DND-41 (cell line): ENCODE measurements at places on chromosomes 16 and 17.

- no peak for DNase-seq
Measured at GRCh38 chr17:9247401-9247938, 226.2 kb downstream of the NTN1 start.

DNA sequence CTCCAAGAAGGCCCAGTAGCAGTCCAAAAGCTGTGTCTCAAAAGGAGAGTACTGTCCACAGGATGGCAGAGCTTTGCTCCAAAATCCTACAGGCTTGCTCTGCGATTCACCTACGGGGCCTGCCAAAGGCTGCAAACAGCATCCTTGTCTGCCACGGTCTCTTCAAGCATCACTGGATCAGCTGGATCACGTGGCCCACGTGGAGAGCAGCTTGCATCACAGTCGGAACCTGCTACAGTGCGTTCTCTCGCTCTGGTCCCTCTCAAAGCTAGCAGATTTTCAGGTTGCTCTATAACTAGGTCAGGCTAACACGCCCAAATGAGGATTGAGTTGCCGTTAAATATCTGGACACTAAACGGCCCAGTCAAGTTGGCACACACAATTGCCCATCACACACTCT lies 8.4 kb upstream of the TIMM22 start:
- DNase-seq, result no peak

- DNase-seq, result no peak
Measured at GRCh38 chr17:80125656-80126448, 21.1 kb downstream of the EIF4A3 start.

DNA sequence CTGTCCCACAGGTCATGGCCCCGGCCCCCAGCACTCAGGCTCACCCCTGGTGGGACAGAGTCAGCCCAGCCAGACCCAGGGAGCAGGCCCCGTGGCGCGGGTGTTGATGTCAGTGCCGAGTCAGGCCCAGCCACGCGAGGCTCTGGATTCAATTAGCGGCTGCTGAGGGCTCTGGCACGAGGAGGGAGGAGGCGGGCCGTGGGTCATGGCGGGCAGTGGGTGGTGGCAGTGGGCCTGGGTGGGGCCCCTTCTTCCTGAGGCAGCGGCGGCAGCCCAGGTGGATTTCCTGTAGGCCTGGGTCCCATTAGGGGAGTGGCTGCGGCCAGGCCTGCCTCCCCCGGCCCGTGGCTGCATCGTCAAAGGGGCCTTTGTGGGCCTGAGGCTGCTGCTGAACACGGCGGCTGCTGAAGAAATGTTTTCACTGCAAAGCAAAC lies 12.9 kb downstream of the VASN start:
- no peak for DNase-seq

- DNase-seq, result no peak
Measured at GRCh38 chr17:67624886-67625656, 92.7 kb upstream of the NOL11 start.

GRCh38 chr16:72474501-72475123 lies 302.7 kb upstream of the PMFBP1 start:
- DNase-seq, result no peak

- no peak for DNase-seq
Measured at GRCh38 chr16:15829460-15829859, 27.4 kb downstream of the MYH11 start.
